Kidney (tissue), 22 donors: ENCODE measurements at places on chromosomes 16 and 17.

DNA sequence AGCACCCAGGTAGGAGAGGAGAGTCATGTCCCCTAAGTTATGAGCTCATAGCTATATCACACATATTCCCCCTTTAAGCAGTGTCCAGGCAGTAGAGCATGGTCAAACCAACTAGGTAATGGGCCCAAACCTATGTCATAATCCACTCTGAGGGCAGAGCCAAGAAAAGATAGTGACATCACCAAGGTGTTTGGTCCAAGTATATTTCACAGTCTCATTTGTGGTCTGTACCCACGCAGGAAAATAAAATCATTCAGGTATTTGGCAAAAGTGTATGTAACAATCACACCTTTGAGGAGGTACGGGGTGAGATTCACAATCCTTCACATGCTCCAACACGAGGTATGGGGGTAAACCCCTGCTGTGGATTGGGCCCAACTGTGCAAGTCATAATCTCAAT, 2112.8 kb downstream of the TP53TG3F start:
- H3K27me3 ChIP-seq: no peaks in the 10 kb centered on the region
- no peak overlapping the region for H3K4me3 ChIP-seq
- H3K4me1 ChIP-seq: no peaks in the 10 kb centered on the region
- H3K36me3 ChIP-seq: no peaks in the 10 kb centered on the region

DNA sequence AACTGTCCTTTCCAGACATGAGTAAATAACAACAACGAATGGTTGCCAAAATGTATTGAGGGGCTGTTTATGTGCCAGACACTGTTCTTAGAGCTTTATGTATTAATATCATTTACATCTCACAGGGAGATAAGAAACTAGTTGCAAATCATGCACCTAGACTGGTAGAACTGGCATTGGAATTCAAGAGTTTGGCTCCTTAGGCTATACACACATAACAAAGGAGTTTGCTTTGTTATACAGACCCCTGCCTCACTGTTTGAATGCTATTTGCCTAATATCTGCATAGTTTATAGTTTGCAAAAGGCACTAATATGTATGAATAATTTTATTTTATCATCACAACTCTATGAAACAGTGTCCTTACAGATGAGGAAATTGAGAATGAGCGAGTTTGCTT, 100.0 kb downstream of the FTO start:
- H3K4me3 ChIP-seq: no peak overlapping the region
- no peaks in the 10 kb centered on the region for H3K27me3 ChIP-seq
- no peaks in the 10 kb centered on the region for H3K4me1 ChIP-seq
- no peak for DNase-seq
- no peak overlapping the region for H3K27ac ChIP-seq

DNA sequence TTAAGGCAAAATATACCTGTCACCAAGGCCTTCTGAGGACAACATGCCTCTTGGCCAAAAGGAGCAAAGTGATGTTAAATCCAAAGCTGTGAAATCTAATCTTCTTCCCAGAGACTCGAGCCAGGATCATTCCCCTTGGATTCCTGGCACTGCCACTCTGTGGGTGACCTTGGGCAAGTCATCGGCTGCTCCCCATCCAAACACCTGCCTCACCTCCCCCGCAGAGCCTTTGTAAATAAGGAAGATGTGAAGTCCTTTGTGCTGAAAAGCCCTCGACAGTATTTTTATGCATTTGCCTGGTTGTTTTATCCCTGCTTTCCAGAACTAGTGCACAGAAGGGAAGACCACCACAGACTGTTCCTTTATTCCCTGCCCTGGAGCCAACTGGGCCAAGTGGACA, 5.4 kb upstream of the CEP295NL start:
- H3K27ac ChIP-seq: no peak overlapping the region
- H3K4me1 ChIP-seq: peaks cover 5% of the 10 kb centered on the region
- H3K36me3 ChIP-seq: no peaks in the 10 kb centered on the region
- no peak overlapping the region for H3K4me3 ChIP-seq
- no peak for DNase-seq

DNA sequence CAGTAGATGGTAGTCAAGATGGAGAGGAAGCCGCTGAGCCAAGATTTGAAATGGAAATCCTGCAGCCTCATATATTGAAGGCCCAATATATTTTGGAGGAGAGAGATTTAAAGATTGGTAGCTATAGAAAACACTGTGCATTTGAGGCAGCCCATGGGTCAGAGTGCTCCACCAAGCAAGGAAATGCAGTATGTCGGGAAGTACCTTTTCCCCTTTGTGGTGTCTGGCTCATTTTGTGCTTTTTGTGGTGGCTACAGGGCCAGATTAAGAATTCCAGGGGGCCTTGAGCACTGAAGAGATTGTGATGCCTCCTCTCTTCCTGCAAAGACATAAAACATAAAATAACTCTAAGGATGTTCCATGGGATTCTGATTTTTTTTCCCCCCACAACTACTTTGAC, 39.6 kb downstream of the CDRT15 start:
- H3K4me3 ChIP-seq: no peak overlapping the region
- H3K4me1 ChIP-seq: no peaks in the 10 kb centered on the region
- H3K27me3 ChIP-seq: no peaks in the 10 kb centered on the region
- no peak overlapping the region for H3K27ac ChIP-seq

DNA sequence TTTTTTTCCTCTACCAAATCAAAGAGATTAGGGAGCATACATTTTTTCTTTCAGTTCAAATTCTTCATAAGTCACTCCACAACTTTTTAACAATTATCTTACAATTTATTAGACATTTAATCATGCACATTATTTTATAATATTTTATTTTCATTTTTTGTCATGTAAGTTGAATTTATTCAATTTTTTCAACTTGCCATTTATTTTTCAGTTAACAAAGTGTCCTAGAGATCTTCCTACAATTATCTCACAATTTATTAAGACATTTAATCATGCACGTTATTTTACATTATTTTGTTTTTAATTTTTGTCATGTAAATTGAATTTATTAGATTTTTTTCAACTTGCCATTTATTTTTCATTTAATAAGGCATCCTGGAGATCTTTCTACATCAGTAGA, 16.2 kb downstream of the CACNG3 start:
- no peaks in the 10 kb centered on the region for H3K36me3 ChIP-seq
- no peaks in the 10 kb centered on the region for H3K27me3 ChIP-seq
- no peak for DNase-seq
- H3K27ac ChIP-seq: no peak overlapping the region
- no peak overlapping the region for H3K4me3 ChIP-seq
- no peaks in the 10 kb centered on the region for H3K4me1 ChIP-seq

DNA sequence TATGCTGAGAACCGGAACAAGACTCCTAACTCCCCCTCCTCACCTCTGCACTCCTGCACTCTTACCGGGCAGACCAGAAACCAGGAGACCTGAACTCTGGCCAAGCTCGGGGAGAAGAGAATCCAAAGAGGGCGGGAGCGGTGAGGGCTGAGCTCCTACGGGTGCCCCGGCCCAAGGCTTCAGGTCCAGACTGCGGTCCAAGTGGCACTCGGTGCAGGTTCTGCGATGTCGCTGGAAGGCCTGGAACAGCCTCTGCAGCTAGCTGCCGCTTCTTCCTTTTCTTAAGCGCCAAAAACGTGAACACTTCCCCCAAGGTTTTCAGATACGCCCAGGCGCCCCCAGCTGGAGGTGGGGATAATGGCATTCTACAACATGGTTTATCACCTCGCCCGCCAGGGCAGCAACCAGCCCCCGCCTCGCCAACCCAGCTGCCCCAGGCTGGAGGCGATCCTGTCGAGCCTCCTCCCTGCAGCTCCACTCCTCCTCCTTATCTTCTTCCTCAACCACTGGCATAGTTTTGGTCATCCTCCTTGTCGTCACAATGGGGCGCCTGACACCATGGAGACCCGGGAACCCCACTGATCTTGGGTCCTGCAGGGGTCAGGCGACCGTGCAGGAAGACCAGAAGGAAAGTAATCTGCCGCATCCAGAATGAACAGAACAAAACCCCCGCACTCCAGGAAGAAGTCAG, 1735.9 kb downstream of the TP53TG3F start:
- no peak for DNase-seq
- H3K27me3 ChIP-seq: no peaks in the 10 kb centered on the region

DNA sequence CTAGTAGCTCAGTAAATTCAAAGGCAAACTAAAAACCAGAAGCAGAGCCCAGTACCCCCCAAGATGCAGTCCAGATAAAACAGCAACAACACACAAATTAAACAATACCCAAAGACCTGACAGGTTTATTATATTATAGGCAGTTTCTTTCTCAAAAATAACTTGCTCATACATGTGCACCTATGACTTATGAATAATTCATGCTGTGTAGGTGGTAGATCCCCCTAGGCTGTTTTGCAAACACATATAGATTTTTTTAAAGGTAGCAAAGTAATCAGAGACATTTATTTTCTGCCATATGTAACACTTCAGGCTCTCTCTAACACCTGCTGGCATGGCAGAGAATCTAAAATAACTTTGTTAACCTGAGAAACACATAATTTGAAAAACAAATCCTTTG, 27.2 kb downstream of the CACNG1 start:
- no peaks in the 10 kb centered on the region for H3K27me3 ChIP-seq
- DNase-seq: no peak
- H3K27ac ChIP-seq: no peak overlapping the region
- H3K4me3 ChIP-seq: no peak overlapping the region
